ENCODE measurements at places on chromosomes 1 and 21.

DNA sequence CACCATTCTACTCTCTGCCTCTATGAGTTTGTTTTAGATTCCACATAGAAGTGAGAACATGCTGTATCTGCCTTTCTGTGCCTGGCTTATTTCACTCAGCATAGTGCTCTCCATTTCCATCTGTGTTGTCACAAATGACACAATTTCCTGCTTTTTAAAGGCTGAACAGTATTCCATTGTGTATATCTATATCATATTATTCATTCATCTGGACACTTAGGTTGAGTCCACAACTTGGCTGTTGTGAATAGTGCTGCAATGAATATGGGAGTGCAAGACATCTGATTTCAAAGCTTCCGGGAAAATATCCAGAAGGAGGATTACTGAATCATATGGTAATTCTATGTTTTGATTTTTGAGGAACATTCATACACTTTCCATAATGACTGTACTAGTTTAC is 20.1 kb upstream of the DONSON start:
- no peak for DNase-seq

DNA sequence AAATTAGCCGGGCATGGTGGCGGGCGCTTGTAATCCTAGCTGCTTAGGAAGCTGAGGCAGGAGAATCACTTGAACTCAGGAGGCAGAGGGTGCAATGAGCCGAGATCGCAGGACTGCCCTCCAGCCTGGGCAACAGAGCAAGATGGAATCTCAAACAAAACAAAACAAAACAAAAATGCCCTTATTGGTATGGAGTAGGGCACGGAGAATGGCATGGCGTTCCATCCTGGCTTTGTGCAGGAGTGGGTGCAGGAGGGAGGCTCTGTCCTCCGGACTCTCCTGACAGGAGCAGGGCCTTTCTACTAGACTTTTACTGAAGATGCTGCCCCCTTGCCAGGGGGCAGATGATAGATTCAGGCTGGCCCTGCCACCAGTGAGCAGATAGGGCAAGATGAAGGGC is 1.0 kb downstream of the TMEM61 start:
- DNase-seq: no peak

- no peak for DNase-seq
Observed at GRCh38 chr1:221289103-221289502, 409.9 kb downstream of the HLX start.

- no peak for DNase-seq
Observed at GRCh38 chr21:43631411-43632107, 27.7 kb downstream of the HSF2BP start.
